AG08395 (cell line): ENCODE measurements at places on chromosomes 6 and 20.
A peak's percentile ranks its signal among the peaks of the same experiment; 100 is the strongest.

DNA sequence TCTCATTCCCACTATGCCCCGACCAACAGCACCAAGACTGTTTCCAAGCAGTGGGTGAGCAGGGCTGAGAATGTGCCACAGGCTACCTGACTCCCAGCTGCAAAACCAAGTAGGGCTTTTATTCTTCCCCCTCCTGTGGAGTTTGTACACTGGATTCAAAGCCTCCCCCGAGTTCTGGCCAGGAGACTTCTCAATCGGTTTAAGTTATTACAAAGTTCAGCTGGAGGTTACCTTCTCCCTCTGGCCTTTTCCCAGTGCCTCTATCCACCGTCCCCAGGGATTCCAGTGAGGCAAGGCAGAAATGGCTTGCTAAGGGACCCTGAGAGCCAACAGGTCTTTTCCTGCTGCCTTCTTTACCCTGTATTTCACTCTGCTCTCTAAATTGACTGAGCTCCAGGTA lies 217.0 kb downstream of the ADGRG6 start:
- DNase-seq = no peak

- no peak for DNase-seq
These were observed 4.2 kb upstream of the ITPR3 start for GRCh38 chr6:33616913-33617312.

- DNase-seq = peak; percentile 26
These were observed 34.5 kb upstream of the HBS1L start for GRCh38 chr6:135088818-135089809.

DNA sequence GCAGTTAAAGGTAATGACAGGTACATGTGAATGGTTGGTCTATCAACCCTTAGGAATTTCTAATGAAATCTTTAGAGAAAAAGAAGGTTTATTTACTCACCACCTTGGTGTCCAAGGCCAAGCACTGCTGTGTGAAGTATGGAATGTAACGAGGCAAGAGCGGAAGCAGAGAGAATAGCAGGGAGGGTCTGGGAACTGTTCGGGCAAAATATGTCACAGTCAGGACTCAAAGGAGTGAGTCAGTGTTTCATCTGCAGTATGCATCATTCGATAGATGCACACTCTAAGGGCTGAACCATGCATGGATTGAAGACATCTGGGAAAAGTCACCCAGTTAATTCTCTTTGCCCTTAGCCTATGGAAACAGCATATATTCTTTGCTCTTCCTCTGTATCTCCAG lies 33.2 kb downstream of the ADGRF5 start:
- DNase-seq = no peak

DNA sequence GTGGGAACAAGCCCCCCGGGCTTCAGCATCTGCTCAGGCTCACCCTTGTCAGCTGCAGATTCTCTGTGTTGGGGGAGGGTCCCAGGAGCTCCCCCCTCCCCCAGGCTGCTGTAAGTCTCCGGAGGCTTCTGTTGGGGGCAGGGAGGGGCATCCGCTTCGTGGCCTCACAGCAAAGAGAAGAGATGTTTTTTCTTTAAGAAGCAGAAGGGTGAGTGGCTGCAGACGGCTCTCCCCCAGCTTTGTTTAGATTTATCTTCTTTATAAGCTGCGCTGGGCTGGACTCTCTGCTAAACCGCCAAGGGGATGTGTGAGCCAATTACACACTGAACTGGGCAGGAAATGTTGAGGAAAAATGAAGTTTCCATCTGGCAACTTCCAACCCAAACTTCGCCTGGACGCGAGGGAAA lies 48.7 kb upstream of the GATA5 start:
- no peak for DNase-seq

GRCh38 chr6:45486736-45487135 lies 109.0 kb upstream of the SUPT3H start:
- no peak for DNase-seq

DNA sequence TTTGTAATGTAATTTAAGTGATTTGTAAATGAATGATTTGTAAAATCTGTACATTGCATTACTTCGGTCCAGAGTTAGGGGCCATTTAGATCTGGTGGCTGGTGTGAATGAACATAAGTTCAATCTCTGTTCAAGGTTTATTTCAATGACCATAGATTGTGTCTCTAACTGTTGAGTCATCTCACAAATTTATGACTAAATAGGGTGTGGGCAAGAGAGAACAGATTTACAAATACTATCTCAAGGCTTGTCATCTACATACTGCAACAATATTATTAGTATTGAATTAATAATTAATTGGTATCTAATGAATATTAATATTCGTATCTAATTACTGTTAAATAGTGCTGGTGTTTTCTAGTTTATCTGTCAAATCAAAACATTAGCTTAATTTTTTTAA lies 115.3 kb upstream of the EDN1 start:
- DNase-seq = peak; percentile 13

DNA sequence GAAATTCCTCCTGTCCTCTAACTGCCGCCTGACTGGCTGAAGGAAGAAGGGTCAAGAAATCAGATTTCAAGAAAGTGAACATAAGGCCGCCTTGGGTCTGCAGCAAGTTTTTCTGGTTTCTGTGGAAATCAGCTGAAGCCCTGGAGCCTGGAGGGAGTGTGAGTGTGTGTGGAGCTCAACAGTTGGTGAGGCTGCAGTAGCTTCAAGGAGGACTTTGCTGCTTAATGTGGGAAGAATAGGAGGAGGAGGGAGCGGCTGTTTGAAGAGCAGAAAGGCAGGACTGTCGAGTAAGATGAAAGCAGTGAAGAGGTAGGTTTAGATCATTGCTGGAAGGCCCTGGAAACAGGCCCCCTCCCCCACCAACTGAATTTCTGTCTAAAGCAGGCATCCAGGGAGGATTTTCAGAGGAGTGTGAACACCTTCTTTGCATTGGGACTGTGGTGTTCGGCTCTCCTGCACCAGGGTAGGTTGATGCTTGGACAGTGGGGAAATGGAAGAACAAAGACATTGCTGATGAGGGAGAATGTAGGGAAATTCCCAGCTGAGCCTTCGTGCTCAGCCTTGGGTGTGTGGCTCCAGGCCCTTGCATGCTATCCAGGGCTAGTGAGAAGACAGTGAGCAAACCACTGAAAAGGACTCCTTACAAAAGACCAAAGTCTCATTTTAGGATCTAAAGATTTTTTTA lies 79.5 kb upstream of the VSTM2L start:
- no peak for DNase-seq

- DNase-seq = peak; percentile 57
These were observed 47.7 kb upstream of the CST5 start for GRCh38 chr20:23926944-23927872.

DNA sequence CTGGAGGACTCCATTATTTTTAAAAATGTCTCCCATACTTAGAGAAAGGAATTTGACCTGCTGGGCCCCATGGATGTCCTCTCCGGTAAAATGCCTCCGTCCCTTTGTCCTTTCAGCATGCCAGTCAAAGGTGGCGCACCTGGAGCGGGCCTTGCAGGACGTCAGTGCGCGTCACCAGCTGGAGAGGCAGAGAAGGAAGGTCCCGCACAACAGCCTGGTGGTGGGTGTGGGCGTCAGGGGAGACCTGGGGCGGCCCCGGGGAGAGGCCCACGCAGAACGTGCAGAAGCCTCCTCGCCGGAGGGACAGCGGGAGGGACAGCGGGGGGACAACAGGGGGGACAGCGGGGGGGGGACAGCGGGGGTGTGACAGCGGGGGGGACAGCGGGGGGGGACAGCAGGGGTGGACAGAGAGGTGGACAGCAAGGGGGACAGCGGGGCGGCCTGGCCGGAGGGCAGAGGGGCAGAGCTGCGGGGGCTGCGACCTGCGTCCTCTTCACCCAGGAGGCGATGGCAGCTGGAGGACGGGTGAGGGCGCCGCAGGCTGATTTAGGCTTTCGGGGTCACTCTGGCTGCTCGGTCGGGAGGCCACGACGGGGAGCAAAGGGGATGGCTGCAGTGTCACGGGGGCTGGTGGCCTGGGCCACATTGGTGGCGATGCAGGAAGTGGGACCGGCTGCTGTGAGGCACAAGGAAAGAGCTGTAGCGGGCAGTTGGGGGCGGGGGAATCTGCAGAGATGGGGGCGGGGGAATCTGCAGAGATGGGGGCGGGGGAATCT lies 859 bp upstream of the KIF25 start:
- DNase-seq = no peak
